ENCODE measurements at places on chromosomes 11 and 22.

GRCh38 chr11:108916935-108917334 lies 252.1 kb downstream of the DDX10 start:
- no peak for DNase-seq

DNA sequence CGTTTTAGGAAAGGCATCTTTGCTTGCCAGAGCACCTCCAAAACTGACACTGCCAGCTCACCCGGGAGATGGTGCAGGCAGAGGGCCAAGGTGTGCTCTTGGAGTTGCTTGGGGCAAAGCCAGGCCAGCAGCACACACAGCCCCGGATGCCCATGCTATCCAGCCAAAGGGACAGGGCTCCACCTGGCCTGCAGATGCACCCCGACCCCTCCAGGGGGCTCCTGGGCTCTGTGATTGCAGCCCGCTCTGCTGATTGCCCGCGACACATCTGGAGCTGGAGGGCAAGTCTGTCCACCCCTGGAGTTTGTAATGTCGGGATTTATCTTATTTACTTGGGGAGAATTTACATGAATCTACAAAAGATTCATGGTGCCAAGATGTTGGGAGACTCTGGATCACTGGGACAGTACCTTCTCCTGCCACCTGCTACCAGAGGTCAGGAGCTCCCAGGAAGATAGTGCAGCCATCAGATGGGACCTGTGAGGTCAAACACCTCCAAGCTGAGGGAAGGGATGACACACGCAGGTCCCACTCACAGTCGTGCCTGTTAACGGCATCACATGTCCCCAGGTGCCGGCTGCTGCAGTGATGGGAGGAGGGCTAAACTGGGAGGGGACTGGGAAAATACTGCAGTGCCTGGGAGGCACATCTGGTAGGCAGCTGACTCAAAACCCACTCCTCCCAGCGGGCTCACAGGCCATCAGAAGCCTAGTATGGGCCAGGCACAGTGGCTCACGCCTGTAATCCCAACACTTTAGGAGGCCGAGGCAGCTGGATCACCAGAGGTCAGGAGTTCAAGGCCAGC lies 17.2 kb downstream of the CBX7 start:
- DNase-seq, result no peak

DNA sequence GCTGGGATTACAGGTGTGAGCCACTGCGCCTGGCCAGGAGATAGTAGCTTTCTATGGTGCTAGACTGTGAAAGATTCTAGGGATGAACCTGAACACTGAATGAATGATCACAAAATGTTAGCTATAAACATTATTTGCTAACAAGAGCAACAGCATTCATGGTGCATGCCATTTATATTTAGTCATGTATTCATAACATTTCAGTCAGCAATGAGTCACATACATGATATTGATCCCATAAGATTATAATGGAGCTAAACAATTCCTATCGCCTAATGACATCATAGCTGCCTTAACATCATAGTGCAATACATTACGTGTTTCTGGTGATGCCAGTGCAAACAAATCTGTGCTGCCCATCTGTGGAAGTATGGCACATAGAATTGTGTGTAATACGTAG lies 164.1 kb downstream of the ARHGAP42 start:
- no peak for DNase-seq

DNA sequence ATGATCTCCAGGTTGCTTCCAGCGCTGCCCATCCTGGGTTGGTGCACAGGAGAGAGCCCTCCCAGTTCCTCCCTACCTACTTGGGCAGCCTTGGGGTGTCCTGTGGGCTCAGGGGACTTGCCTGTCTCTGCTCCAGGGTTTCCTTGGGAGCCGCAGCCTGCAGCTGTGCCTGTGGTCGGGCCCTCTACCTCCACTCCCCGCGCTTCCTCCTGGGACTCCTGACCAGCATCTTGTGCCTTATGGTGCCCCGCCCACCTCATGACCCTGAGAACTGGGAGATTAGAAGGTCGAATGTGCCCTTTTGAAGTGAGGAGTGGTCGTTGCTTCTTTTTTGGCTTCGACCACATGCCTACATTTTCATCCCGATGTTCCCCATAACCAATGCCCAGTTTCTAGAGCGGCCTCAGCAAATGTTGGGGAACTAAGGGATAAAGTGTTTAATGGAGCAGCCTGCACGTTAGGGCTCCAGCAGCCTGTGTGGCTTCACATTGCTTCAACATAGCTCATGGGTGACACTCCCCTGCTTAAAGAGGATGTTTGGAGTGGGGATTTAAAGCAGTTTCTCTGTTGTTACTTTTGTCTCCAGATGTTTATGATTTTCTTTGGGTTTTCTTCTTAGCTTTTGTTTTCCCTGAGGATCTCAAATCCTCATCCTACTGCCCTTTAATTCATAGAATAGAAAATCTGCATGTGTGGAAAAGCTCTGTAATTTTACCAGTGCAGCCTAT lies 248.8 kb downstream of the TBC1D22A start:
- DNase-seq, result no peak

GRCh38 chr11:61873588-61874376 lies 17.6 kb downstream of the FADS3 start:
- DNase-seq, result no peak

DNA sequence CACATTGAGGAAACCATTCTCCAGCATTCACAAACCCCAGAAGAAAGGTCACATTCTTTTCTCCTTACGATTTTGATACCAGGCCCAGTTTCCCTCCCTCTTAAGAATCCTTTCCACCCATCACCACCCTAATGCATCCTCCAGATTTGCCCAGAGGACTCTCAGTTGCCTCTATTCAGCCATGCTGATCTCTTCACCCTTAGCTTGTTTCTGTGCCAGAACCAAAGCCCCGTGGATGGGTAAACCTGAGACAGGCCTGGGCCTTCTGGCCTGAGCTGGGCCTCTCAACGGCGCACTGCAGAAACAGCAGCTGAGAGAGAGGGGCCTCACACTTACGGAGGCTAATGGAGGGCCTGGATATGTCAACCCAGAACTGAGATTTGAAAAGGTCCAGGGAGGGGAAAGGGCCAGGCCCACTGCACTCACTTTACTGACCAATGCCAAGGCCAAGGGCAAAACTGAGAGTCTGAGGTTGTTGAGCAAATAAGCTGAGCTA lies 32.2 kb upstream of the OAF start:
- DNase-seq, result no peak

DNA sequence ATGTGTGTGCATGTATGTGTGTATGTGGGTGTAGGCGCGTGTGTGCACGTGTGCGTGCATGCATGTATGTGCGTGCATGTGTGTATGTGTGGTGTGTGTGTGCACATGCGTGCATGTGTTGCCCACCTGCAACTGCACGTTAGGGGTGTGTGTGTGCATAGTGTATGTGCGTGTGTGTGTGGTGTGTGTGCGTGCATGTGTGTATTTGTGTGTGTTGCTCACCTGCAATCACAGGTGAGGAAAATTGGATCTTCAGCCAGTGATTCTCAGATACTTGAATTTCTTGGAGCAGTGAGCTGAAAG lies 54.3 kb downstream of the ST14 start:
- DNase-seq, result no peak

- no peak for DNase-seq
Measured at GRCh38 chr11:77748266-77748665, 72.3 kb downstream of the RSF1 start.

- no peak for DNase-seq
Measured at GRCh38 chr11:4607096-4607495, 935 bp downstream of the TRIM68 start.

DNA sequence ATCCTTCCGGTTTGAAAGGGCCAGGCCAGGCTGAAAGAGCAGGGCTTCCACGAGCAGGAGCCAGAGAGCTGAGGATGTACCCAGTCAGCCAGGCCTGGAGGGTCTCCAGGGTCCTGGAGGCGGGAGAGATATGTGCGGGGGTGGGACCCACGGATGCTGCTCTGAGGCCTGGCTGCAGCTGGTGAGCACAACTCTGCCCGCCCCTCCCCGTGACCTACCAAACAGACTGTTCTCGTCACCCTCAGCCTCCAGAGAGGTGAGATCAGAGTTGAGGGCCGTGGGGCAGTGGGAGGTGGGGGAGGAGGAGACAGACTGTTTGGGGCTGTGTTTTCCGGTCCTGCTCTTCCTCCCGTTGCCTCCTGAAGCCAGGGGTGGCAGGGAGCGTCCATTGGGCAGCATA lies 42.2 kb downstream of the TRIOBP start:
- no peak for DNase-seq

GRCh38 chr11:37755521-37755920 lies 1157.5 kb upstream of the RAG2 start:
- no peak for DNase-seq

GRCh38 chr22:24289114-24289513 lies 18.5 kb downstream of the SPECC1L start:
- DNase-seq, result no peak

DNA sequence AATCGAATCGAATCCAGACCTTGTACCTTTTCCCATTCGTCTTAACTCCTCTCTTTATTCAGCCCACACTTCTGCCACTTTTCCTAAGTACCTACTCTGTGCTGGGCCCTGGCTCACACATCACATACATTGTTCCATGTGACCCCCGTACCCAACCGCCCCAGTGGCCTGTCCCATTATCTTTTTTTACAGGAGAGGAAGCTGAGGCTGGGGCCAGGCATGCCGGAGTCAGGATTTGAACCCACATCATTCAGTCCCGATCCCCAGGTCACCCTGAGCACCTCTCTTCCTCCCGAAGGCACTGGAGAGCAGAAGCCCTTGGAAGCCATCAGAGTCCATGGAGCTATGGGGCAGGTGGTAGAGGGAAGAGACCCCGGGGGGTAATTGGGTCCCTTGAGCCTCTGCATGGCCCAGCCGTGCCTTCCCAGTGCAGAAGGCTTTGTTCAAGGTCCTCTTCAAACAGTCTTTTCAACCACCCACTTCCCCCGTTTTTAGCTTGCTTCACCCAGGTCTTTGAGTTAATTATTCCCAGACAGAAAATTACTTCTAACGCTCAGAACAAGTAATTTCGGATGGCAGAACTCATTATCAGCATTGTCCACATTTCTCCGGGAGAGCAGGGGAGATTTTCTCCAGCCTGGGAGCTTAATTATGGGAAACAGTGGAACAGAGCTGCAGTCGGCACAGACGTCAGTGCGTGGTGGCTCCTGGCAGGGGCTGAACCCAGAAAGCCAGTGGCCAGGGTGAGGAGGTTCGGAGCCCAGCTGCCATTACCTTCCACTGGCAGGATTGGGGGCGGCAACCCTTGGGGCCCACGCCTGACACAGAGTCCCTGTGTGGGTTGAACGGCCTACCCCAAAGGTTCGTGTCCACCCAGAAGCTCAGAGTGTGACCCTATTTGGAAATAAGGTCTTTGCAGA lies 82.4 kb upstream of the RTL6 start:
- no peak for DNase-seq

DNA sequence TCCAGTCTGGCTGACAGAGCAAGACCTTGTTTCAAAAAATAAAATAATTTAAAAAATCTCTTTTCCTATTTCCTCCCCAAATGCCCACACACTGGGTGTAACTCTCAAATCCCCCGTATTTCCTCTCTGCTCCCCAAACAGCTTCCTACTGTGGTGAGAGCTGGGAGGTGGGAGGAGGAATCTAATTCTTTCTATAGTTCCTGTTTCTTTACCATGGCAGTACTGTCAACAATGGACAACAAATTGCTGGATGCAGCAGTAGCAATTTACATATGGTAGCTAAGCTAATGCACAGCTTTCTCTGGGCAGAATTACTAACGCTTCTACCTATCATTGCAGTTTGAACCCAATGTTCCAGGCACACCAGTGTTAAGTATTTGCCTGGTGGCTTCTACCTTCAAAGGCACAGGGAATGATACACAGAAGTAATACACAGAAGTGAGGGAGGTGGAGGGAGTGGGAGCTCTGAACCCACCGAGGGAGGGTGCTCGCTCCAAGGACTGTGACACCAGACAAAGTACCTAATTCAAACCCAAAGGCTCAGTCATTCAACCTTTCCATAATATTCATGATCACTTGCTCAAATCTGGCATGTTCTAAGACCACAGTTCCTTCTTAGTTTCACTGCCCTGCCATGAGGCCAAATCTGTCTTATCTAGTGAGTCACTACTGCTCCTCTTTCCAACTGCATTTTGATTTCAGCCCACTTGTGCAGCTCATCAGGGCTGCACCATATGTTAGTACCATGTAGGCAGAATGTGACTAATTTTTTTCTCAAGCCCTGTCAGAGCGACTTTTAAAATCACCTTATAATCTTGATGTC lies 37.9 kb downstream of the CELF1 start:
- no peak for DNase-seq

- DNase-seq, result no peak
Measured at GRCh38 chr11:60791153-60791933, 6.2 kb downstream of the MS4A10 start.

GRCh38 chr11:35098855-35099254 lies 40.1 kb upstream of the CD44 start:
- DNase-seq, result no peak

GRCh38 chr11:2139123-2139521 lies at the start of gene IGF2:
IGF2 (minus strand) TSS chr11:2139389; CDS start chr11:2135523, 3,866 bp downstream.
- DNase-seq, result no peak

- no peak for DNase-seq
Measured at GRCh38 chr11:3213659-3214419, 4.8 kb downstream of the MRGPRG start.

All from stimulated activated CD4-positive, alpha-beta T cell treated with anti-CD3 and anti-CD28 coated beads, TNF-alpha, amount 100 ng/mL, for 1 hour (primary cell).